ENCODE measurements at places on chromosomes 2 and 18. TPM values are rescaled to one million over a fixed set of nuclear protein-coding genes. Genes with fewer than 3 reads are reported as not detected.

GRCh38 chr2:47249157-47249900, 94.2 kb upstream of the STPG4 start:
- no peak for DNase-seq

DNA sequence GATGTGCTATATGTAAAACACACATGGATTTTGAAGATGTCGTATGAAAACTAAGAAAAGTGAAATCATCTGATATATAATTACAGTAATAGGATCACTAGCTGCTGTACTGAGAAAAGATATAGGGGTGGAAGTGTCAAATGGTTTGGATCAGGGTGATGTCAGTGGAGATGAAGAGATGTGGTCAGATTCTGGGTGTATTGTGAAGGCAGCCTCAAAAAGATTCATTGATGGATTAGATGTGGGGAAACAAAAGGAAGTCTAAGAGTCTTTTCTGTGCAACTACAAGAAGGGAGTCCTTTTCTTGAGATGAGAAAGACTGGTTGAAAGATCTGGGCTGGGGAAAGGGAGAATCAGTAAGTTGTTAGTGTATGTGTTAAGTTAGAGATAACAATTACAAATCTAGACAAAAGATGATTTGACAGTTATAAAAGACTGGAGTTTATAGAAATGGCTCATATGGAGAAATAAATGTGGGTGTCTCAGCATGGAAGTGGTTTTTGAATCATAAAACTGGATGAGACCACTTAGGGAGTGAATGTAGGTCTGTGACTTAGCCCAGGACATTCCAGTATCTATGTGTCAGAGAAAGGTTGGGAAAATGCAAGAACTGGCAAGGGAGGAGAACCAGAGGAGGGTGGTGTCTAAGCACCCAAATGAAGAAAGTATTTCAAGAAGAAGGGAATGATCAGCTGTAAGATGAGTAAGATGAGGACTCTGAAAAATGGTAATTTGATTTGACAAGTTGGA, 347.4 kb downstream of the PARD3B start:
- DNase-seq: no peak

DNA sequence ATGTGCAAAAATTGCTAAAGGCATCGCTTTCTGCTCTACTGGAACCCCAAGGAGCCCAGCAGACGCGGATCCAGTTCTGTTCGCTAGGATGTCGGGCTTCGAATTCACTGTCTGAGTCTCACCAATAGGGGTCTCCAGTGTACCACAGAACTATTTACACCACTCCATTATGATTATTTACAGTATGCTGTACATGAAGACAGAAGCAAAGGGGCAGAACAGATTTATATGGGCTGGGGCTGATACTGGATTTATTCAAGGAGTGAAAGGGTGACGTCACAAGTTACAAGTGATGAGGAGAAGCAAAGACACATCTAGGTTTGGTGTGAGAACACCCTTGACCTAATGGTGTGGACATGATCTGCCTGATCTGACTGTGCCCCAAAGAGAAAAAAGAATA, 185.3 kb upstream of the ATP5MC3 start:
- DNase-seq: no peak

SLC19A3 gene
- polyA plus RNA-seq: 1.0 TPM

FSHR gene
- polyA plus RNA-seq: not detected

- no peak for DNase-seq
These were observed 247.8 kb upstream of the CWC22 start for GRCh38 chr2:180254872-180255271.

DNA sequence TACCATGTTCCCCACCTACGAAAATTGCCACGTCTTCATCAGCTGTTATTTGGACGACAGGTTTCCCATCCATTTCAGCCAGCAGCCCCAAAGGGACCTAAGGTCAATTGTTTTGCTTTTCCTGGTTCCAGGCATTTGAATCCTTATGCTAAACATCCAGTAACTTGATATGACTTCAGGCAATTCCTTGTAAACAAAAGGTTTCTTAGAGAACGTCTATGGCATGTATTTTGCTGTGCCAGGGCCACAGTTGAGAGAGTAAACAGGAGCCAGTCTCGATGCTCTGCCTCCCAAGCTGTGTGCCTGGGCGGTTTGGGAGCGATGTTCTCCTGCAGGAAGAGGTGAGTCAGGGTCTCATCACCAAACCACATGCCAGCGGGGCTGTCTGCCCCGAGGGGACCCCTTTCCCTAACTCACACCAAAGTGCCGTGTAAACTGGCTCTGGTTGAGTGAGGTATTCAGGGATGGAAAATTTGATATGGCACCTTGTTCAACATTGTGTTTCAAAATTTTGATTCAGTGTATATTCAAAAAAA, 12.9 kb upstream of the MC5R start:
- no peak for DNase-seq

DNA sequence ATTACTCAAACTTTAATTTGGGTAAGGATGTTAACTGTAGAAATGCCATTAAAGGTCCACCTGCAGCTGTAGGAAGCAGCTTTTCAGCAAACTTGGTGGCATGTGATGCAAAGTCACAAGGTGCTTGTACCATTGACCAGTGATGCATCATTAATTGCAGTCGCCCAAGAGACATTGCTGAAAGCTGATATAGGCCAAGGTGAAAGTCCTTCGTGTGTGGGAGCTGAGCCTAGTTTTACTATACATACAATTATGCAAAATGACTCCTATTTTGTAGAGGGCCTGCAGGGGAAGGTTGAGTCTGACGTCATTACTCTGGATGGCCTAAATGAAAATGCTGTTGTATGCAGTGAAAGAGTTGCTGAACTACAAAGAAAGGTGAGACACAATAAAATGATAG, 40.5 kb downstream of the ALMS1 start:
- DNase-seq: no peak

- no peak for DNase-seq
These were observed 62.1 kb upstream of the NPAS2 start for GRCh38 chr2:100757621-100758394.

DNA sequence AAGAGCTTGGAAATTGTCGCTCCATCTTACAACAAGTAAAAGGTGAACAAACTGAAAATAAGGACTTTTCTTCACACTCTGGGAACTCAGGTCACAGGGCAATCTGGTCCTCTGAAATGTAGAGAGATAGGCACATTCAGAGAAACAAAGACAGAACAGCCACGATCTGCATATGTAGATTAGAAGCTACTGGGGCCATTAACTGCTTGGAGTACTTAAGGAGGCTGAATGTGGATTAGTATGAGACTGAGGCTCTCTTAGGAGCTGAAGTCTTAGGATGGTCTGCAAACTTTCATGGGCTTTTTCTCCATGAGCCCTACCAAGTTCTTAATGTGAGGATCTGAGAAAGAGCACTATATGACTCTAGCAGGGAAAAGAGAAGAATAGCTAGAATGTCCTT, 265.3 kb upstream of the NXPH2 start:
- DNase-seq: no peak

DNA sequence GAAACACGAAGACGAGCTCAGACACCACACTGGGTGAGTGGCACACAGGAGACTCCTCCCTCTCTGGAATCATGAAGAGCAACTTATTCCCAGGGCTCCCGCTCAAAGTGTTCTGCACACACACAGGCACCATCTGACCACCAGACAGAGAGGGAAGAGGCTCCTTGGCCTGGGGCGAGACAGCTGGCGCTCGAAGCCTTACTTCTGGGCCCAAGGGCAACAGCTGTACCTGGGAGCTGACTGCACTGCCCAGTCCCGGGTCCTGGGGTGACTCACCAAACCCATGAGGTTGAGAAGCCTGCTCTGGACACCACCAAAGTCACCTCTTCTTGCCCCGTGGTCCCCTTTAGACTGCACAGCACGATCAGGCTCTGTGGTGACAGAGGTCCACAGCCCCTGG, 42.4 kb downstream of the ADCY3 start:
- no peak for DNase-seq

DNA sequence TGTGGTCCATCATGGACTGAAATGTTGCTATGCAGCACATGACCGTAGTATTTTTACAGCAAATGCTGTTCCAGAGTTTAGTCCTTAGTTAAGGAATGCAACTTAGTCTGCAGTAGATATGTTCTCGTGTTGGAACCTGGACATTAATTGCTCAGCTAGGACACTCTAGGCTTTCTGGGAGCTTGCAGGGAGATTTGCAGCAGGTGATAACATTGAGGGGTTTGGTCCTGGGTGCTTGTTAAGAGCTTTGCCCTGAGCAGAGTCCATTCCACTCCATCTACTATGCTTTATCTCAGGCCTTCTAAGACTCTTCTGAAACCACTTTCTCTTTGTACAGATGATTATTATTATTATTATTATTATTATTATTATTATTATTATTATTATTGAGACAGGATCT, 27.1 kb downstream of the DRC1 start:
- DNase-seq: no peak

GRCh38 chr2:28450901-28451565, 44.8 kb upstream of the PLB1 start:
- no peak for DNase-seq

DNA sequence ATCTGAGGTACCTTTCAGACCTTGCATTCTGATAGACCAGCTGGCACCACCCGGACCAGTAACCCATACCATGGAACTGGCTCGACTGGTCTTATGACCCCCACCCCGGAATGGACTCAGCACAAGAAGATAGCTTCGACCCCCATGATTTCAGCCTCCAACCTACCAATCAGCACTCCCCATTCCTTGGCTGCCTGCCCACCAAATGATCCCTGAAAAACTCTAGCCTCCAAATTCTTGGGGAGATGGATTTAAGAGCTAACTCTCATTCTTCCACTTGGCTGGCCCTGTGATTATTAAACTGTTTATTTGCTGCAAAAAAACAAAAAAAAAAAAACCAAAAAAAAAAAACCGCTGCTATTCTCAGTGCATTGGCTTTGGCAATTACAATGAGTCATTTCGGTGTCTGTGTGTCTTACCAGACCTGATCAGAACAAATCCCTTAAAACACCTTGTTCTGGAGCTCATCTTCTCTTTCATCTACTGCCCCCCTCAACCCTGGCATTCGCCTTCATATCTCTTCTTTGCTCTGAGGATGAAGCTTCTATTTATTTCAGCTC, 60.1 kb upstream of the KIF5C start:
- no peak for DNase-seq

DNA sequence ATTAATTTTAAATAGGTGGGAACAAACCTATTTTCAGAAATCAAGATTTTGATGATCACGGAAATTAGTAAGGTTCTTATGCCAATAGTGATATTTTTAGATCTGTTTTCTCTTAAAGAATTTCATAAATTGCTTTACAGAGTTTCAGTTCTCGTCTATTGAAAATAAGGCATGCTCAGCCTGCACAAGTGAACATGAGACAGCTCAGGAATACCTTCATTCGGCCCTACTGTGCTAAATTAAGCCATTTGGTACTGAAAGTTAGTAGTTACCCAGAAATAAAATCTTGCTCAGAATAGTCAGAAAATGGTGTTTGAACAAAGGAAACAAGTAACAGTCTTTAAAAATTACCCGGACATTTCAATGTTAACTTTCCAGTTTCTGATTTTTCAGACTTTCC, 60.4 kb downstream of the DLGAP1 start:
- no peak for DNase-seq

GRCh38 chr18:34411952-34412351, 187.2 kb upstream of the NOL4 start:
- no peak for DNase-seq

CHRNG gene
- not detected for polyA plus RNA-seq

CCBE1 gene
- polyA plus RNA-seq: not detected

LIPT1 gene
- polyA plus RNA-seq: 11.9 TPM

TRIM43 gene
- polyA plus RNA-seq: not detected

GRCh38 chr2:5121642-5122041, 570.5 kb upstream of the SOX11 start:
- DNase-seq: no peak

- peak; percentile 88 for DNase-seq
These were observed 37.5 kb downstream of the PAX8 start for GRCh38 chr2:113240915-113241911.

Data from aorta (tissue), 5 donors.